Activated CD8-positive, alpha-beta memory T cell treated with anti-CD3 and anti-CD28 coated beads, Interleukin-2, amount 10 ng/mL, durations not matched to agents 7 days and 5 days (primary cell): ENCODE measurements at places on chromosomes 6 and 20.

DNA sequence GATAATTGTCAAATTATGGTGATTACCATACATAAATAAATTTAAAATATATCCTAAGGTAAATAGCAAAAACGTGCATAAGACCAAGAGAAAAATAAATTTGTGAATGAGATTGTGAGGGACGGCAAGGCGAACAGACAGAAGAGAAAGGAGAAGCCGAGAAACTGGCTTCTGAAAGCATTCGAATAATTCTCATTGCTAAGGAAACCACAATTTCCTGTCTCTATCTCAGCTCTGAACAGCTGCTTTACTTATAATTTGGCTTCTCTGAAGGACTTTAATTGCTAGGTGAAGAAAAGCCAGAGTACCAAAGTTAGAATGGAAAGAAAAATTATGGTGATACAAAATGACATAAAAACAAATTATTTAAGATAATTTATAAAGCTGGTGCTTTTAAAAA, 79.0 kb upstream of the RGS17 start:
- no peak for DNase-seq

DNA sequence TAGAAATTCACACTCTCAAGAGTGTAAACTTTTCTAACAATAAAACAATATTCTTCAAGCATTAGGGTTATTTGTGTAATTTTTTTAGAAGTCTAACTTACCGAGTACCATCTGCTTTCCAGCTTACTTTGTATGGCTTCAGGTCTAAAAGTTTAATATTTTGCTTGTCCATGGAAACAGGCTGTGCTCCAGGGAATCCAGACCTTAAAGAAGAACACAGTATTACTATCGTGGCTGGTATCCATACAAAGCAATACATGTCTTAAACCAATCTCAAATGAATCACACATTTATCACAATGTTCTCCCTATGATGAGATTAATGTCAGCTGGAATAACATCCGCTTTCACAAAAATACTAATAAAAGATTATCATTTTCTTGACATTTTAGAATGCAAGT, 73.0 kb downstream of the RNGTT start:
- no peak for DNase-seq

- DNase-seq = no peak
These were observed 9.2 kb downstream of the PHF3 start for GRCh38 chr6:63644668-63645326.

- DNase-seq = no peak
These were observed 125.5 kb downstream of the MAP3K7 start for GRCh38 chr6:90461383-90461782.

- no peak for DNase-seq
These were observed 287.5 kb upstream of the FKBP1C start for GRCh38 chr6:62923728-62924127.

DNA sequence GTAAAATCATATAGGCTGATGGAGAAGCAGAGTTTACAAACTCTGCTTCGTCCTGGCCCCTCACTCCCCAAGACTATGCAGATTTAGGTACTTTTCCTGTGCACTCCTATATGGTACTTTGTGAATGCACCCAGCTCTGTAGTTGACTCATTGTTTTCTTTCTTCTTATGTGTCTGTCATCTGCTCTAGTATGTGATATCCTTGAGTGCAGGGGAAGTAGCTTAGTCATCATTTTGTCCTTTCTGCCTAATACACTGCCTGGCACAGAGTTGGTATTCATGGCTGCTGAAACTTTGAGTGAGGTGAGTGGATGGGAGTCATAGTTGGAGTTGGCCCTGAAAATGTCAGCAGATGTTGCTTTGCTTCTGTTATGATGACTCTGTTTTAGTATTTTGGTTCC, 222.6 kb downstream of the RNF144B start:
- DNase-seq = no peak

GRCh38 chr20:38112930-38113294, 52.2 kb downstream of the TGM2 start:
- peak; percentile 27 for DNase-seq

GRCh38 chr6:54196905-54197304, 85.7 kb downstream of the MLIP start:
- DNase-seq = no peak

- no peak for DNase-seq
These were observed 246.1 kb downstream of the TFAP2C start for GRCh38 chr20:56875052-56875659.

- DNase-seq = no peak
These were observed 80.6 kb upstream of the PROKR2 start for GRCh38 chr20:5397393-5397792.

- no peak for DNase-seq
These were observed 124.1 kb downstream of the FOXO3 start for GRCh38 chr6:108684771-108685329.

GRCh38 chr6:53585208-53585900, 40.5 kb upstream of the GCLC start:
- no peak for DNase-seq

DNA sequence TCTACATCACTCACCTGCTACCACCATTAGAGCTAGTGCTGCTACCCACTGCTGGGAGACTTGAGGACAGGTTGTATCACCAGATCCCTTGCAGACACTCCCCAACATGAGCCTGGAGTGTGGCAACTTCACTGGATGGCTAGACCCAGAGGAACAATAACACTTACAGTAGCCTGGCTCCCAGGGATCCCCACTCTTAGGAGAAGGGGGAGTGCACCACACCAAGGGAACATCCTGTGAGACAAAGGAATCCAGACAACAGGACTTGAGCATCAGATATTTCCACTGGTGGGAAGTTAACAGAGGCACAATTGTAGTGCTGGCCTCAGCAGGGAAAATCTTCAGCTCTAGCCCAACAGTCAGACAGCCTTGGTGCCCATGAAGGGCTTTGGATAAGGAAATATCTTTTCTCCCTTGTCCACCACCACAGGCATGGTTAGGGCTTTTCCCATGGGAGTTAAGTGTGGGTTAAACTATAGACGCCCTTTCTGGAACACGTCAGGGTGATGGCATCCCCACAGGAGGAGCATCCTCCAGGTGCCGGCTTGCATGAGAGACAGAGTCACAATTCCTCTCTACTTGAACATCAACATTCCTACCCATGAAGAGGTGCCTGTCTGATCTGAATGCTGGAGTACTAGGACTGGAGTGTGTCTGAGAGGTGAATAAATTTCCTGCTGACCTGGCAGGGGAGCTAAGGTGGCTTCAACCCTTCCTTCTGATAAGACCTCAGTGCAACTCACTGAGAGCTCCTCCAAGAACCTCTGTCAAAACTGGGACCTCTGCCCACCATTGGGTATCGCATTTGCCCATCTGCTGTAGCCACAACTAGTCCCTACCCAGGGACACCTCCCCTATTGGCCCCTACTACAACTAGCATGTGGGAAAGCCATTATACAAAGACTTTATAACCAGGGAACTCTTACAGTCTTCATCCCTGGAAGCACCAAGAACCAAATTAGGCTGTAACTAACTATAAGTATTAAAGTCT, 55.4 kb upstream of the SIRPG start:
- DNase-seq = no peak

GRCh38 chr6:19327241-19327640, 509.9 kb upstream of the ID4 start:
- no peak for DNase-seq
